Activated CD4-positive, alpha-beta memory T cell treated with anti-CD3 and anti-CD28 coated beads for 36 hours (primary cell): ENCODE measurements at places on chromosomes 16 and 17. TPM values are rescaled to one million over a fixed set of nuclear protein-coding genes. Genes with fewer than 3 reads are reported as not detected.

DNA sequence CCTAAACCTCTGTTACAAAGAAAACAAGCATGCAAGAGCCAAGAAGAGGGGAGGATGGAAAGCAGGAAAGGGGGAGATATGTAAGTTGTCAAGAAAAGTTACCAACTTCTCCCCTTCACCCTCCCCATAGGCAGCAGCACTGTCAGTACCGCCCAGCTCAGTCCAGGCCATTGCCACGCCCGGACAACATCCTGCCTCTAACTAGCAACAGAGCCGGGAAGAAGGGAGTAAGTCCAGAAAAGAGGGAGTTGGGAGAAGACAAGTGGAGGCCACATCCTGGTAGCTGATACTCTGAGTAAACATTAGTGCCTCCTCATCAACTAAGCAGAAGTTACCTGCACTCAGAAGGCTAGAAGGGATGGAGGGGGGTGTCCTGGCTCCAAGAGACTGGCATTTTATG lies 113.6 kb downstream of the SMG6 start:
- no peak for DNase-seq

DNA sequence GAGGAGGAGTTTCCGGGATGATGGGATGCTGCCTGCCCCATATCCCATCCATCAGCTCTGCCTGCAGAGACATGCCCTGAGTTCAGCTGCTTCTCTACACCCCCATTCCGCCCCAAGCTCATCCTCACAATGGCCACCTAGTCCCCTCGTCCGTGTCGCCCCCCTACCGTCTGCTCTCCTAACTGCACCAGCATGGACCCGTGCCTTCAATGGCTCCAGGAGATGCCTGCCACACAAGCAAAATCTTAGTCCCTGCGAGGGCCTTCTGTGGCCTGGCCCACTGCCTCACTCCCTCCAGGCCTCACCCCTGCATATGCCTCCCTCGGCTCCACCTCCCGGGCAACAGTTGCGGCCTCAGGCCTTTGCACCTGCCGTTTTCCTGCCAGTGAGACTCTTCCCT lies 1.8 kb upstream of the TELO2 start:
- DNase-seq = no peak

- no peak for DNase-seq
These were observed 323.8 kb upstream of the ZFHX3 start for GRCh38 chr16:73371584-73372319.

DNA sequence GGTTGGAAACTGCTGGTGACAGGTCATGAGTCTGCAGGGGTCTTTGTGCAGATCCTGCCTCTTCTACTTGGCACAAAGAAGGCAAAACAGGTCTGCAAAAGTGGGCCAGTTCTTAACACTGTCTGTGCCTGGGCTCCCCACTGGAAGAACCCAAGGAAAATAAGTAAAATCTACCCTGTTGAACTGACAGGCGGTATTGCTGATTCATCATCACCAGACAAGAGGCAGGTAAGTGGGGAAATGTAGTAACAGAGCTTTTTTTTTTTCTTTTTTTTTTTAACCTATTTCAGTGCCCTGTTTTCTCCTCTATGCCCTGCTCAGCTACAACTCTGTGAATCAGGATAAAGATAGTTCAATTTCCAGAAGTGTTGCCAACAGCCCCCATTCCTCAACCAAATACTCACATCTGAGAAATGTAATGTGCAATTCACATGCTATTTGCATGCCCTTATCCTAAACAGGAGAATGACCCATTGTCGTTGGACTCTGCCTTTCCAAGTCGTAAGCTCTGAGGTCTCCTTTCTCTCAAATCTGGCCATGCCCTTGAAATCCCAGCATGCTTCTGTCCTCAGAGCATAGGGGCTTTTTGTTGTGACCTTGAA lies 237.0 kb downstream of the SOX9 start:
- no peak for DNase-seq

DNA sequence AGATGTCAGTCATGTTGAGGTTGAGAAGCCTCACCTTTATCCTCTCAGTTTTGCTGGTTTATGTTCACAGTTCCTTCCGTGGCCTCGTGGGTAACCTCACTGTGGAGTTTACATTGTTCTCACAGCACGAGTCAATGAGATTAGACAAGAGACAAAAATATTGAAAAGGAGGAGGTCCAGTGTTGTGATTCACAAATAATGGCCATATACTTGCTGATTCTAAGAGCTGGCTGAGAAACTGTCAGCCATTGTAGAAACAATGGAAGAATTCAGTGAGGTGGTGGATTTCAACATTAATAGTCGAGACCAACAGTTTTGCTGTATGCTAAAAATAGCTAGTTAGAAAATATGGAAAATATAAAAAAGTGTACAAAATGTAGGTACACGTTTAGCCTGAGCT lies 176.4 kb upstream of the WSCD1 start:
- DNase-seq = no peak

GRCh38 chr17:68782789-68783188 lies 172.4 kb downstream of the ABCA8 start:
- DNase-seq = no peak

- no peak for DNase-seq
These were observed 34.6 kb downstream of the DCUN1D3 start for GRCh38 chr16:20865420-20866131.

- no peak for DNase-seq
These were observed 96.2 kb downstream of the RTN4RL1 start for GRCh38 chr17:1928976-1929375.

DNA sequence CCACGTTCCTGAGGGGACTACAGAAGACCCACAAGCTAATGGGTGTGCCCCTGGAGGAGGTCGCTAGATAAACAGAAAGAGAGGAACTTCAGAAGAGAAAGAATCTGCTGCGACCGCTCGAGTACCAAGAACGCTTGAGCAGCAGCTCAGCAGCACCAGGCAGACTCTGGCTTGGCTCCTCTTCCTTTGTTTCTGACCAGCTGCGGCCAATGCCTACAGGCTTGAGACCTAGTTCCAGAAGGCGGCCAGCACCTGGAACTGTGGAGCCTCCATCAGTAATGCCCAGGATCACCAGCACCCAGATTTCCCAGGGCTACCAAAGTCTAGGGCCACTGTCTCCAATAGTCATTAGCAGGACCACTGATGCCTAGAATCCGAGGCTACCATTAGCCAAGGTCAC lies 26.0 kb upstream of the GOSR2 start:
- no peak for DNase-seq

- no peak for DNase-seq
These were observed 25.2 kb upstream of the MLKL start for GRCh38 chr16:74725651-74726455.

DNA sequence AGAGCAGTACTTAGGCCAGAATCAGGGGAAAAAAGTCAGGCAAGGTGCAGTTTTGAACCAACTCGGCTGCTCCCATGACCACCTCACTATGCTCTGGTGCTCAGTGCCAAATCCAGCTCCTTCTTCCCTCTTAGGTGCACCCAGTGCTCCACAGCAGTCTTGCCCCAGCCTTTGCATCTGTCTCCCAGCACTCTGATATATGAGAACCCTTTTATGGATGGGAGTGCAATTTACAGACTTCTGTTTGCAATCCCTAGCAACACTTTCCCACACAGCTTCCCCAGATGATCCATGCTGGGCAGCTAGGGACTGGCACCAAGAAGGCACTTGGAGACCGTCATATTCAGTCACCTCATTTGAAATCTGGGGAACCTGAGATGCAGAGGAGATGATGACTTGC lies 267.9 kb upstream of the CCL2 start:
- no peak for DNase-seq

DNA sequence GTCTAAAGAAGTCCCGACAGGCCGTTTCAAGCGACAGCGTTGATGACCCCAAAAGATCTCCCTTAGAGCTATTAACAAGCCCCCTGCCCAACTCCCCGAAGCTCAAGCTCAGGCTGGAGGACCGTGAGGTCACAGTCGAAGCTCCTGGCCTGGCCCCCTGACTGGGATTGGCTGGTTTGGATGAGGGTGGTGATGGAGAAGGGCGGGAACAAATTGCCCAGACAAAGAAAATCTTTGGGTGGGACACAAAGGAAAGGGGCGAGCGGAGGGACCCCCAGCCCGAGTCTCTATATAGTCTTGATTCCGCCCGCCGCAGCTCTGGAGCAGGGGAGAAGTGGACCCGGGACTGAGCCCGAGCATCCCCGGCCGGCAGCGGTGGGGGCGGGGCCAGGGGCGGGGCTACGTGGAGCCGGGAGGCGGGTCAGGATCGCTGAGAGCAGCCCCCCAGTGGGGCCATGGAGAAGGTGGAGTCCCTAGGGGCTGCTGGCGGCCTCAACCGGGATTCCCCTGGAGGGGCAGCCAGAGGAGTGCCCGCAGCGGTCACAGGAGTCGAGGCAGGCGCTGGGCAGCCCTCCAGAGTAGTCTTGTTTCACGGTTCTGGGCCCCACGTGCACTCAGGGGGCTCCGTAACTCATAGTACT lies 982 bp upstream of the NEURL4 start:
- peak; percentile 88 for DNase-seq

- peak; percentile 86 for DNase-seq
These were observed 22.4 kb upstream of the EIF1 start for GRCh38 chr17:41666237-41666641.

DNA sequence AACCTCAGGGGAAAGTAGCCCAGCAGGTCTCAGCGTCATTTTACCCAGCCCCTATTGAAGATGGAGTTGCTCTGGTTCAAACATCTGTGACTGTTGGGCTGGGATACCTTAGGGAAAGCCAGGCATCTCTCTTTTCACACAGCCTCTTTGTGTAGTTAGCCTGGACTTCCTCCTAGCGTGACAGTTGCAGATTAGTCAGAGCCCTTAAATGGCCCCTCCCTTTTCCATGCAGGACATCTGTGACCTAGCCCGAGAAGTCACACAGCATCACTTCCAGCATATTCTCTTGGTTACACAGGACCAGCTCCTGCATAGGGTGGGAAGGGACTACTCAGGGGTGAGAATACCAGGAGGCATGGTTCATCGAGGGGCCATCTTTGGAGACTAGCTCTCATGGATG lies 375.0 kb upstream of the RBFOX1 start:
- DNase-seq = no peak

- no peak for DNase-seq
These were observed 1.7 kb downstream of the NGFR start for GRCh38 chr17:49496867-49497147.

GRCh38 chr16:11312718-11313492 lies 31.8 kb upstream of the PRM1 start:
- peak; percentile 42 for DNase-seq

DNA sequence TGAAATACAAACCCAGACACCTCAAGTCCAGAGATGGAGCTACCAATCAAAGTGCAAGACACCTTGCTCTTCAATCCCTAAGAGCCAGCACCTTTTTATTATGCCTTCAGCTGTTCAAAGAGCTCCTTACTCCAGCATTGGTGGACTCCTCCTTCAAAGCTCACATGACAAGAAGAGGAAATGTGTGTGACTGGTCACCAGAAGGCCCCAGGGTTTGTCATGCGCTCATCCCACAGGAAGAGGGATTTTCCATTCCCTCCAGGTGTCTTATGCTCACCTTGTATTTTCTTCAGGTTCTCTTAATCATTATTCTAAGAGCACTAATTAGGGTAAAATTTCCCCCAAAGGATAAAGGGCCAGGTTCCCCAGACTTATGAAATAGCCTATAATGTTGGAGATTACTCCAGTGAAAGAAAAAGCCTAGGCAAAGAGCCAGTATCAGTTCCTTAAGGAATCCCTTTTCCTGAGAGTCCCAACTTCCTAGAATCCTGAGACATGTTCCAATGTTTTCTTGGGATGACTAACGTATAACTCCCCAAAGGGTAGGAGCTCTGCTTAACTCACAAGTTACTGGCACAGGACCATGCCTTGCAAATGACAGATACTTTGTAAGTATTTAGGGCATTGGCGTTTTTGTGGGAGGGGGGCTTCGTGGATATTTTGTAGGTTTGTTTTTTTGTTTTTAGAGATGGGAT lies 56.9 kb upstream of the SOX9 start:
- no peak for DNase-seq

GRCh38 chr17:39667945-39668924 lies at the start of gene PNMT:
Gene PNMT (plus strand): TSS chr17:39668453. CDS start chr17:39668476, 23 bp downstream.
- peak; percentile 76 for DNase-seq

- DNase-seq = no peak
These were observed 1432.0 kb upstream of the GOT2 start for GRCh38 chr16:60166111-60166510.

- DNase-seq = peak; percentile 3
These were observed 77.6 kb downstream of the CCDC182 start for GRCh38 chr17:57667461-57667923.

- no peak for DNase-seq
These were observed 47.1 kb upstream of the YPEL2 start for GRCh38 chr17:59284317-59284716.

GRCh38 chr17:14299280-14300141 lies 1.4 kb upstream of the HS3ST3B1 start:
- peak; percentile 56 for DNase-seq

- DNase-seq = no peak
These were observed 29.4 kb upstream of the CACNG1 start for GRCh38 chr17:67015001-67015400.

- no peak for DNase-seq
These were observed 13.2 kb downstream of the STARD3 start for GRCh38 chr17:39650121-39650579.

- DNase-seq = no peak
These were observed 40.3 kb upstream of the TEKT3 start for GRCh38 chr17:15381707-15382106.

- peak; percentile 65 for DNase-seq
These were observed 1.1 kb upstream of the TFAP4 start for GRCh38 chr16:4273858-4274311.

- no peak for DNase-seq
These were observed 196.5 kb upstream of the CHMP6 start for GRCh38 chr17:80795090-80795580.

DNA sequence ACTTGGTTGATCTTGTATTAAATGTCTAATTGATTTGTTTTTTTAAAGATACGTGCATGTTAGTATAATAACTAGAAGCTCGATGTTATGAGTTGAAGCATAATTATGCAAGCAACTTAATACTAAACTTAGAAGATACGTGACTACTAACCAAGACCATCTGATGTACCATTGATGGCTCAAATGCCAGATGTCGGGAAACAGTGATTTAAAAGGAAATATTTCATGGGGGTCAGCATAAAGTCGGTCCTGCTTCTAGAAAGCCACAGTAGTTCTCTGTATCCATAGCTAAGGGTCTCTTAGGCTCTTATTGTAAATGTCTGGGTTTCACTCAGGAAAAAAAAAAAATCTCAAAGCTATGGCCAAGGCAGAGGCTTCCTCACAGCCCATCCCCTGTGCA lies 61.2 kb upstream of the RBFOX1 start:
- no peak for DNase-seq

The SMIM22 gene
- not detected for total RNA-seq

The HOXB5 gene
- not detected for total RNA-seq

The GLOD4 gene
- total RNA-seq = 56.3 TPM

The PIPOX gene
- total RNA-seq = 1.5 TPM

The LAT gene
- total RNA-seq = 276 TPM

The SLC5A10 gene
- not detected for total RNA-seq

The CPHXL2 gene
- not detected for total RNA-seq

The KRTAP17-1 gene
- total RNA-seq = not detected

The KCNH4 gene
- total RNA-seq = 0.39 TPM

The SUPT6H gene
- total RNA-seq = 59.4 TPM

The CCDC154 gene
- total RNA-seq = 3.0 TPM

The CES1 gene
- 0.63 TPM for total RNA-seq

The KRTAP4-1 gene
- total RNA-seq = not detected

The CCL5 gene
- 120 TPM for total RNA-seq
